ENCODE measurements at places on chromosomes 16 and 17.

- peak; percentile 38 for DNase-seq
These were observed 79.9 kb downstream of the GPRC5B start for GRCh38 chr16:19804538-19805323.

GRCh38 chr17:10114931-10115535 lies 83.4 kb downstream of the GAS7 start:
- peak; percentile 91 for DNase-seq

- no peak for DNase-seq
These were observed 149.4 kb downstream of the KCNJ12 start for GRCh38 chr17:21525464-21526130.

- DNase-seq: peak; percentile 87
These were observed 4.0 kb downstream of the HIC1 start for GRCh38 chr17:2058586-2059546.

- no peak for DNase-seq
These were observed 3.6 kb downstream of the KAT2A start for GRCh38 chr17:42117397-42118125.

DNA sequence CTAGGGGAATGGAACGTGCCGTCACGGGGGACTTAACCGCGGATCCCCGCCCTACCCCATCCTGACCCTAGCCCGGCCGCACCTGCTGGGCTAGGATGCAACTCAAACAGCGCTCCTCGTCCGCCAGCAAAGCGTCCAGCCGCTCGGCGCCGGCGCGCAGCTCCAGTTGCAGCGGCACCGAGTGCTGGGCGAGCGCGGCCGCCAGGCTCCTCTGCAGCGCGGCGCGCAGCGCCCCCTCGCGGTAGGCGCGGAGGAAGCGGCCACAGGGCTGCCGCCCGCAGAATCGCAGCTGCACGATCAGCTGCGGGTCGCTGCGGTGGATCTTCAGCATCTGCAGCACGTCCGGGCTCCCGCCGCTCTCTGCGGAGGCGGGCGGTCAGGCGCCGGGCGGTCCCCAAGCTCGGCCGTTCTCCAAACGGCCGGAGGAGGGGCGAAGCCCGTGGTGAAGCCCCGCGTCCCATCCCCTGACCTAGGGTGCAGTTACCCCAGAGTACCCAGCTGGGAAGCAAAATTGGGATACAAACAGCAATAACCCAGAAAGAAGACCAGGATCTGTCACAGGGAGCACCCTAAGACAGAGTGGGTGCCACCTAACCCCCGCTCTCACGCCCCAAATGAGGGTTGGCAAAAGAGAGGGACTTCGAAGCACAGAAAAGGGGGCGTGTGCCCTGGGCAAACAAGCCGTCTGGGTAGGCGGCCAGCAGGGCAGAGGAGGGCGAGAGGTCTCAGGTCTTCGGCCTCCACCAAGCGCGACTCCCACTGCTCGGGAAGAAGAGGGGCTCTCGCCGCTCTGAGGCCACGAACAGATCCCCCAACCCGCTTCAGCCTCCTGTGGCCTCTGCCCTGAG lies 4.2 kb downstream of the TRADD start:
- DNase-seq: peak; percentile 90

- no peak for DNase-seq
These were observed 87.3 kb downstream of the RPA1 start for GRCh38 chr17:1916963-1917715.

DNA sequence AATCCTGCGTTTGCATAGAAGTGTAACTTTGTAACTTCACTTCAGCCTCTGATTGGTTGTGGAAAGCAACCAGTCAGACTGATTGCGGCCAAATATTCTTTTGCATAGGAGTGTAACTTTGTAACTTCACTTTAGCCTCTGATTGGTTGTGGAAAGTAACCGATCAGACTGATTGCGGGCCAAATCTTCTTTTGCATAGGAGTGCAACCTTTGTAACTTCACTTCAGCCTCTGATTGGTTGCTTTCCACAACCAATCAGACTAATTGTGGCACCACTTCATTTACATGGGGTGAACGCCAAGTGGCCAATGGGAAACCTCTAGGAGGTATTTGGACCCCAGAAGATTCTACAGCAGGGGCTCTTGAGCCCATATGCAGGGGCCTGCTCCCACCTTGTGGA lies 1.8 kb upstream of the TMEM98 start:
- no peak for DNase-seq

DNA sequence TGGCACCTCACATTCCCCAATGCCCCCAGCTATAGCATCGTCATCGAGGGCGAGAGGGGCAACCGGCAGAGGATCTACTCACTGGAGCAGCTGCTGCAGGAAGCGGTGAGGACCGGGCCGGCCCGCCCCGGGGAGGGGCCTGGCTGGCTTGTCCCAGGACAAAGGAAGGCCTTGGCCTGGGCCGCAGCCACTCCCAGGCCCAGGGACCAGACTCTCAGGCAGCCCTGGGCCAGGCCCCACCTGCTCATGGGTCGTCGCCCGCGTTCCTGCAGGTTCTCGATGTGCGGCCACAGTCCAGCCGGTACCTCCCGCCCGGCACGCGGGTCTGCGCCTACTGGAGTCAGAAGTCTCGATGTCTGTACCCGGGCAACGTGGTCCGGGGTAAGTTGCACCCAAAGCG lies 53.4 kb downstream of the ACTG1 start:
- no peak for DNase-seq

DNA sequence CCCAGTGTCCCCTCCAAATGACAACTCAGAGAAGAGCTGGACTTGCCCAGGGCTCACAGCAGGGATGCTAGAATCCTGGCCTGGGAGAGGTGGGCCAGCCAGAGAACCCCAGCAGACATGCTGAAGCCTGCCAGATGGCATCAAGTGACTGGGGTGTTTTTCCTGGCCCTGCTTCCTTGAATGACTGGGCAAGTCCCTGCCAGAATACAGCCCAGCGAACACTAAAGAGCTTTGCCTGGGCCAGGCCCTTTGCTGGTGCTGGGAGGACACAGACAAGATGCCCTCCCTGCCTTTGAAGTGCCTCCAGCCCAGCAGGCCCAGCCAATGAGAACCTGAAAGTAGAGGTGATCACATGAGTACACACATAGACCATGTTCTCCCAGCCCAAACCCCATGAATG lies 11.5 kb downstream of the ZNF319 start:
- no peak for DNase-seq

DNA sequence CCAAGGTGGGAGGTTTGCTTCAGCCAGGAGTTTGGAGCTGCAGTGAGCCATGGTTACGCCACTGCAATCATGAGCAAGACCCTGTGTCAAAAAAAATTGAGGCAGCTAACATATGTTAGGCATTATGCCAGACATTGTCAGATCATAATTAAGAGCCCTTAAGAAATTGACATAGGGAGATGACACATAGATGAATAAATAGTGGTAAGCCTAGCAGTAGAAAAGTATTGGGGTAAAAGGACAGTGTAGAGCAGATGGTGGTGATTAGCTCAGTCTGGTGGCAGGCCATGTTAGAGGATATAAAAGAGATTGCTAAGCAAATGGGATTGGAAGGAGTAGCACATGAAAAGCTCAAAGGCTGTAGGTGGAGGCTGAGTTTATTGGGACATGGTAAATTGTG lies 22.6 kb downstream of the SRCAP start:
- no peak for DNase-seq

DNA sequence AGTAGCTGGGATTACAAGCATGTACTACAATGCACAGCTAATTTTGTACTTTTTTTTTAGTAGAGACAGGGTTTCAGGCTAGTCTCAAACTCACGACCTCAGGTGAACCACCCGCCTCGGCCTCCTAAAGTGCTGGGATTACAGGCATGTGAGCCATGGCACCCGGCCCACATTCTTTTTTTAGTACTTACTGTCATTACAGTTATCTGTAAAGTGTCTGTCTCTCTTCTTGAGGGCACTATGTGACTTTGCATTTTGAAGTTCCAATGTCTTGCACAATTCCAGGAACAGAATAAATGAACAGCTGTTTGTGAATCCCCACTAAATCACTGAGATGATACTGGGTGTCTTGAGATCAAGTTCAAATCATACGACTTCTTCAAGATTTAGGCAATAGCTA lies 1540.3 kb downstream of the CDH11 start:
- DNase-seq: no peak

- DNase-seq: no peak
These were observed 216.4 kb upstream of the CIBAR2 start for GRCh38 chr16:85328676-85329058.

GRCh38 chr17:30113213-30113612 lies 3.4 kb upstream of the NSRP1 start:
- DNase-seq: no peak

DNA sequence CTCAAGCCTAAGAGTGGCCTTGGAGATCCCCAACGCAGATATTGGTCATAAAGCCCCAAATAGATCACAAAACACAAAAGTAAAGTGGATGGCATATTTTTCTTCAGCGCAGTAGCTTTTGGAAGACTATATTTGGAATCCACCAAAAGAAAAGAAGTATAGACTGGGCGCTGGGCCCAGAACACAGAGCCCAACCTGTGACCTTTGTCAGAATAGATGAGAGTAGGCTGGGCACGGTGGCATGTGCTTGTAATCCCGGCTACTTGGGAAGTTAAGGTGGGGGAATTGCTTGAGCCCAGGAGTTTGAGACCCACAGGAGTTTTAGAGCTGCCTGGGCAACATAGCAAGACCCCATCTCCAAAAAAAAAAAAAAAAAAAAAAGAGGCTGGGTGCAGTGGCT lies 14.6 kb downstream of the SCIMP start:
- DNase-seq: no peak

DNA sequence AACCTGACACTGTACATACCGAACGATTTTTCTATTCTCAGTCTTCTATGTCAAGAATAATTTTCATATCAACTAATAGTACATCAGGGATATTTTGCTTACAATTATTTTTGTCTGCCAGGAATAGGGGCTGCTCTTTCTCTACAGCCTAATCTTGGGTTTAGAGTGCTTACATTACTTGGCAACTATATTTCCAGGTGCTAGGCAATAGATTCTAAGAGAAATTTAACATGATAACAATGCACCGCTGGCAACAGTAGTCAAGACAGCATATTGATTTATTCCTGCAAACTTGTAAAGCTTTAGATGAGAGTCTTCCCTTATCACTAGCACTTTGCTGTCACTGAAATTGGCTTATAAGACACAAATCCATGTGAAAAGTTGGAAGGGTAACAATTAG lies 935.9 kb downstream of the CDH11 start:
- DNase-seq: no peak

GRCh38 chr16:27528294-27528693 lies 21.4 kb downstream of the GTF3C1 start:
- DNase-seq: no peak

- DNase-seq: no peak
These were observed 23.2 kb upstream of the ARHGAP17 start for GRCh38 chr16:25038239-25038954.

DNA sequence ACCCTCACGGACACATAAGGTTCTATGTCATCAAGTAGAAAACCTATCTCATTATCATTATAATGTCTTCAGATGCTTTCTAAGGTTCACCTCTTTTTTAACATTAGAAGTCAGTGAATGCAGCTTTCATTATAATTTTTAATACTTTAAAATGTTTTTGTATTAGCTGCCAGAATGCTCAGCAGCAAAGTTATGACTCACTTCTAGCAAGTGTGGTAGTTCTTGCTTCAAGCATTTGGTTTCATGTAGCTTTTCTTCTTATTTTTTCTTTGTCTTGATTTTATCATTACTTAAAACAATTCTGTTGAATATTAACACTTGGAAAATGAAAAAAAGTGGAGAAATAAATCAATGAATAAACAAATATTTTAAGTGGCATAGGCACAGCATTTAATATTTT lies 23.4 kb downstream of the LPCAT2 start:
- no peak for DNase-seq

DNA sequence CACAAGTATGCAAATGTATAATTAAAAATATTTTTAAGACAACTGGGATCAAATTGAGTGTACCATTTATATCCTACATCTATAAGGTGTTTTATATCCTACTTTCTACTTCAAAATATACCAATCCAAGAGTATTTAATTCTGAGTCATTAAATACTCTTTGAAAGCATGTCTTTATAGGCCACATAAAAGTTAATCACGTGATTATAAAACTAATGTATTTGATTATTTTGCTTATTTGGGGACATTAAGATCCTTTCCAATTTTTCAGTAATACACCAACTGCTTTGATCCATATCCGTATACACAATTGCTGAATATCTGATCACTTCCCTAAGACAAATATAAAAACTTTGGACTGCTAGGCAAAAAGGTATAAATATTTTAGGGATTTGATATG lies 26.6 kb upstream of the MAF start:
- DNase-seq: no peak

DNA sequence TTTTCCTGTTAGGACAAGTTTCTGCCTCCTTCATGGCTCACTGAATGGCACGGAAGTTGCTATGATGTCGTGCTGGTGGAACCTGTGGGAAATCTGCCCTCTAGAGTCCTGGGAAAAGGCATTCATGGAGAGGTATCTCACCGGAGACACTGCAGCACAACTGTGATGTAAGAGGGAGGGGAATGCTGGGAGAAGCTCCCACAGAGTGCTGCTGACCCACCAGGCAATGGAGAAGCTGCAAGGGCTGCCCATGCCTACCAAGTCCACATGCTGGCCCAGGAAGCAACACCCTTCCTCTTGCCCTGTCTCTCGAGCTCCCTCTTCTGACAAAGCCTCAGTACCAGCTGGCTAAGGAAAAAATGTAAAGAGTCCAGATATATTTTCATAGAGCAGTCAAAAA lies 45.2 kb upstream of the SLC5A11 start:
- no peak for DNase-seq

DNA sequence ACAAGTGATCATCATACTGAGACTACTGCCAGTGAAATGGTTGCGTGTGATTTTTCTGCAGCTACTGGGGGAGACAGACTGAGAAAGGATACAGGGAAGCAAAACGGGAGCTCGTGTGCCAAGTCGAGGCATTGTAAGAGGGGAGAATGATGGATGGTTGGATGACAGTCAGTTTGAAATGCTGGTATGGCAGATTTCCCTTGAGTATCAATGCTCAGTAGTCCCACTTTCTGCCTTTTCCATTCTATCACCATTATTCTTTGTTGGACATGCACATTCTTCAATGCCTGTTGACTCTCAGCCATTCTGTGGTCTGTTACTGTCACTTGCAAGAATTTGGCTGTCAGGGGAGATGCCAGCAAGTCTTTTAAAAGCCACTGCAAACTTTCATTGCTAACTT lies 510.6 kb upstream of the RBFOX1 start:
- DNase-seq: no peak

All from suppressor macrophage treated with lipopolysaccharide for 1 hour (primary cell).